ENCODE measurements at places on chromosomes 11 and 22.

DNA sequence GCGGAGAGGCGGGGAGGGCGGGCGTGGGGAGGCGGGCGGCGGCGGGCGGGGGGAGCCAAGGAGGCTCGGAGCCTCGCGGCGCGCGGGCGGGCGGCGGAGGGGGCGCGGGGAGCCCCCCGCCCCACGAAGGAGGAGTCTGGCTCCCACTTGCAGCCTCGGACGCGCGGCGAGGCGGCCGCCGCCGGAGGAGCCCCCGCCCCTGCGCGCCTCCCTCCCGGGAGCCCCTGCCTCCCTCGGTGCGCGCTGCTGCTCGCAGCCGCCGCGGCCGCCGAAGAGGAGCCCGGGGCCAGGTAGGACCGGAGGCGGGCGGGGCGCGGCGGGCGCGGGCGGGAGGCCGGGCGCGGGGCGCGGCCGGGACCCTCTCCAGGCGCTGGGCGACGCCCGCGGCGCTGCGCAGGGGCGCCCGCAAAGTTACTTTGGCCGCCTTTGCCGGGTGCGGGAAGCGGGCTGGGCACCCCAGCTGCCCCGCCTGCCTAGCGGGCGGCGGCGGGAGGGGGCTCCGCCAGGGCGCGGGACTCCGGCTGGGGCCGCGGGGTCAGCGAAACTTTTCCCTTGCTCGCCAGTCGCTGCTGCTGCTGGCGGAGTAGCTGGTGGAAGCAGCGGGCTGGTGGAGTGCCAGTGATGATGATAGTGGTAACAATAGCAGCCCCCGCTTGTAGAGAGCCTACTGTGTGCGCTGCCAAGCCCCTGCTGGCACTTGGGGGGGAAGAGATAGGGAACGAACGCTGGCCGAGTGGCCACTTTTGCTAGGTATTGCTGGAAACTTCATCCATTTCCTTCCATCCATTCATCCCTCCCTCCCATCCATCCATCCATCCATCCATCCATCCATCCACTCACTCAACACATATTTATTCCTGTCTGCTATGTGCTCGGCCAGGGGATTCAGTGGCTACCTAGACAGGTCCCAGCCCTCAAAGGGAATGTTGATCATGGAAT lies at the start of gene MPPED1:
Gene MPPED1 (plus strand): TSS at position 146 of the 939 bp plus-strand sequence. CDS start 12,972 bp downstream, outside the sequence.
- DNase-seq: no peak

DNA sequence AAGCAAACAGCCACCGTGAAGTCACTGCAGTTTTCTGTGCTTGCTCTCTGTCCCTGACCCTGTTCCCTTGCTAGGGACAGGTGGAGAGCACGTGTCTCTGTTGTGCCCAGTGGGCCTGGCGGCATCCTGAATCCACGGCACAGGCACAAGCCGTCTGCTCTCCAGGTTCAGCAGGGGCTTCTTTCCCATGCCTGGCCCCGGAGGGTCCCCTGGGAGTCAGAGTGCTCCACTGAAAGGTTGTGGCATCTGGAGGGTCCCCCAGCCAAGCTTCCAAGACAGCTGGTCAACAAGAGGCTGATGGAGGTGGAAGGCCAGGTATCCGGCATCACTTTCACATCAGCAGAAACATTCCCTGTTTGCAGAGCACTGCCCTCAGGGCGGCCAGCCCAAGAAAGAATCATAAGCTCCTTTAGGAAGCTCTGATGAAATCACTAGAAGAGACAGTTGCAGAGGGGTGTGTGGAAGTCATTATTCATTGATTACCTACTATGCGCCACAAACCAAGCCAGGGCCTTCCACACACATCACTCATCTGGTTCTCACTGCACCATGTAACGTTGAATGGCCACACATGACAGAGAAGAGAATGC lies 346.4 kb upstream of the B3GAT1 start:
- DNase-seq: no peak

DNA sequence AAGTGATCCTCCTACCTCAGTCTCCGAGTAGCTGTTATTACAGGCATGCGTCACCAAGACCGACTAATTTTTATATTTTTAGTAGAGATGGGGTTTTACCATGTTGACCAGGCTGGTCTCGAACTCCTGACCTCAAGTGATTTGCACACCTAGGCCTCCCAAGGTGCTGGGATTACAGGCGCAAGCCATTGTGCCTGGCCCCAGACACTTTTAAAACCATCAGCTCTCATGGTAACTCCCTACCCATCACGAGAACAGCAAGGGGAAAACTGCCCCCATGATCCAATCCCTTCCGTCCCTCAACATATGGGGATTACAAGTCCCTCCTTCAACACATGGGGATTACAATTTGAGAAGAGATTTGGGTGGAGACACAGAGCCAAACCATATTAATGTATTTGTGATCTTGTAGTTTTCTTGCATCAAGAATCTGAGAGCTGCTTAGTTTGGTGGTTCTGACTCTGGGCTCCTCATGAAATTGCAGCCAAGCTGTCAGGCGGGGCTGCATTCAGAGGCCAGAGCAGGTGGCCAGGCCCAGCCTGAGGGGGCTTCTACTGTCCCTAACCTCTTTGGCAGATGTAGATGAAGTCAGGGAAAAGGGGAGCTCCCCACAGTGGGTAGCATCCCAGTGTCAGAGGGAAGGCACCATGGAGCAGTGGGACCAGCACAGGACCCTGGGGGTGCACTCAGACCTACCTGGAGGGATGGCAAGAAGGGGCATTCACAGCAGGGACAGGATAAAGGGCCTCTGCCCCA lies 31.2 kb upstream of the PRAME start:
- DNase-seq: no peak

- DNase-seq: no peak
These were observed 21.4 kb downstream of the CREB3L1 start for GRCh38 chr11:46298699-46299433.

- no peak for DNase-seq
These were observed 86.0 kb downstream of the RASSF10 start for GRCh38 chr11:13094930-13095687.

Data from OCI-LY7 (cell line).